ENCODE measurements at places on chromosomes 13 and 19.

DNA sequence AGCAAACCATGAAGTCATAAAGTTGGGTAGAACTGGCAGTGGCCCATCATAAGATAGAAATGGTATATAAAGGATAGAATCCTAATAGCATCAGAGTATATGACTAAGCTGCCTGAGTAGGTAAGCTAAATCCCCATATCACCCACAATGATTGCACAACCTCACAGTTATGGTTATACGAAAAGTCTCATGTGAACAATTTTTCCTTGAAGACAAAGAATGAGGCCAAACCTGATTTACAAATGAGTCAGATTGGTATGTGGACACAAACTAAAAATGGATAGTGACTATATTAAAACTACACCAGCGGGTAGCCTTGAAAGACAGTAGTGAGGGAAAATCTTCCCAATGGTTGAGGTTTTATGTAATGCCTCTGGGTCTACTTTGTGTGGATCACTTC lies 40.9 kb upstream of the UFM1 start:
- no peak for DNase-seq

- DNase-seq = no peak
Observed at GRCh38 chr19:39261704-39262103, 6.5 kb upstream of the IFNL2 start.

GRCh38 chr13:110354123-110354627 lies 47.1 kb downstream of the COL4A2 start:
- DNase-seq = no peak

DNA sequence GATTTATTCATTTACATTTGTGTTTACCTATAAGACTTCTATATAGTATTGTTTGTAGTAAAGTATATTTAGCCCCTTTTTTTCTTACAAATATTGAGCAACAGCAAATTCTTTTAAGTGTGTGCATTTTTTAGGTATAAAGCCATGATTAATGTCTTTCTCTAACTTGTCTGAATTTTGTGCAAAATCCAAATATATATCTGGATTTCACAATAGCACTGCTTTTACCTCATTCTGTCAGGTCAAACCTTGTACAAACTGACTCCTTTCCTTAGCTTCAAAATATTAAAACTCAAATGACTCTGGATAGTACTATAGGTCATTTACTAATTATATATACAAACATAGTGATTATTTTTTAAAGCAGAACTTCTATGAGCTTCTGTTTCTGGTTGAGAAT lies 563.0 kb upstream of the SPRY2 start:
- DNase-seq = no peak

- DNase-seq = no peak
Observed at GRCh38 chr13:73025217-73026012, 33.4 kb upstream of the KLF5 start.

GRCh38 chr19:41424335-41425173 lies 2.6 kb downstream of the B3GNT8 start:
- DNase-seq = no peak

DNA sequence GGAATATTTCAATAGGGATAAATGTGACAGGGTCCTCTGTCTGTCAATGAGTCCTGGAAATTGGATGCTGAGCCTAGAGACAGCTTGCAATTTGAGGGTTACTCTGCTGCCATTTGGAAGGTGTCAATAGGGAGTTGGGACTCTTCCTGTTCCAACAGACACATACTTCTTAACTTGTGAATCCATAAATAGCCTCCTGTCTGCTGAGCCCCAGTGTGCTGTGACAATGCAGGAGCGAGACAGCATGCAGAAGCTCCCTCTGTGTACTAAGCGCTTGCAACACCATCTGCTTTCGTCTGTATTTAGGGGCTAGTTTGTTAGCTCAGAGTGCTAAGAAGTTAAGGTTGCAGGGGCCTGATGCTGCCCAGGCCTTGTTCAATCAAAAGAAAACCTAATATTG lies 58.5 kb upstream of the GPR12 start:
- DNase-seq = no peak

- DNase-seq = no peak
Observed at GRCh38 chr13:58908019-58908679, 1255.6 kb downstream of the DIAPH3 start.

- DNase-seq = no peak
Observed at GRCh38 chr19:40213882-40214570, 4.2 kb downstream of the TTC9B start.

GRCh38 chr19:42143341-42144234 lies 11.3 kb upstream of the POU2F2 start:
- no peak for DNase-seq

DNA sequence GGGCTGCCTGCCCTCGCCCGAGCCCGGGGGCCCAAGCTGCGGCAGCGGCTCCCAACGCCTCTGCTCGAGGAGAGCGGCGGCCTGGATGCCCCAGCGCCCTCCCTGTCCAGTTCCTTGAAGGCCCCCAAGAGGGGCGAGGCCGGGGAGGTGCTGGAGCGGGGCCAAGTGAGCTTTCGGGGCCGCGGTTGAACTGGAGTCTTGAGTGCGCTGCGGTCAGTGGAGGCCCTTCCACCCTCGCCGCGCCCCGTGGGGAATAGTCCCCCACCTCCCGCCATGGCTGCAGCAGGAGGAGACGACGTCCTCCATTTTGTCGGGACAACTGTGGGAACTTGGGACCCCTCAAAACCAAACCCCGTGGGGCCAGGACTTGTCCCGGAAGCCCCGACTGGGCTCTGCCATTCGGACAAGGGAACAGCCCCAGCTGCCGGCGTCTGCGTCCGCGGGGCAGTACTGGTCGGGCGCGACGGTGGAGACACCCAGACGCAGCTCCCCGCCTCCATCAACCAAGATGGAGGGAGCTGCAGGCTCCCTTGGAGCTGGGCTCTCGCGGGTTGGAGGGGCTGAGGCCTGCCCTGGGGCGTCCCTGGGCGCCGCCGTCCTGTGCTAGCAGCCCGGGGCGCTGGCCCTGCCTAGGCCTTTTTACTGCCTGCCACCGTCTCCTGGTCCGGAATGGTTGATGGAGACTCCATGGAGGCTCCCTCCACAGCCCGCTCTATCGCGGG lies 736 bp upstream of the ZMYM5 start:
- no peak for DNase-seq

DNA sequence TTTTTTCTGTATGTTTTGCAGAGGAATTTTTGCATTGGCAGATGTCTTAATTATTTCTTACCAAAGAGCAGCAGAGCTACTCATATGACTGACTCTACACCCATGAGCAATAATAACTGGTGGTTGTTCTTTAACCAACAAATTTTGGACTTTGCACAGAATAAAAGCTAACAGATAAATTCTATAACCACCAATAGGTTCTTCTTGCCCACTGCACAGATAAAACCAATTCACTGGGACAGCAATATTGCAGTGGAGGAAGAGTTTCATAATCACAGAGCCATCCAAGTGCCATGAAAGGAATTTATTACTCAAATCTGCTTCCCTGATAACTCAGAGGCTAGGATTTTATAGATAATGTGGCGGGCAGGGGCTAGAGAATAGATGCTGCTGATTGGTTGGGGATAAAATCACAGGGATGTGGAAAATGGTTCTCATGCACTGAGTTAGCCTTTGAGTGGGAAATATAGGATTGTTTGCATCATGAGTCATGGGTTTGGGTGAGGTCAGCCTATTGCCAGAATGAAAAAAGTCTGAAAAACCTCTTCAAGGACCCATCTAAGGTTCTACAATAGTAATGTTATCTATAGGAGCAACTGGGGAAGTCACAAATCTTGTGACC lies 104.3 kb upstream of the PCDH17 start:
- no peak for DNase-seq

DNA sequence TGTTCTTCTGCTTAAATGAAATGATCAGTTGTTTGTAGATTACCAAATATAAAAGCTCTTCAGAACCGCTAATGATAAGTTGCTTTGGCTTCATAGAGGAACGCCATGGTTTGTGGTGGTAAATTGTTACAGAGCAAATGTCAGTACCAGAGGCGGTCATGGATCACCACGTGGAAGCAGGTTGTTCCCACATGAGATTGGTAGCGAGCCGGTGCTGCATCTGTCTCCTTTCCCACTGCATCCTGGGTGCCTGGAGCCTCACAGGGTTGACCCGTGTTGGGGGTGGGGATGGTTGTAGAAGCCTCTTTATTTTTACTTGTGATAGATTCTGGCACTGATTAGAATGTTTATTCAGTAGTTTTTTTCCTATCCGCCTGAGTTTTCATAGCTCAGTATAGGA lies 14.7 kb downstream of the GARRE1 start:
- no peak for DNase-seq

GRCh38 chr13:97135883-97136282 lies 86.2 kb upstream of the MBNL2 start:
- no peak for DNase-seq

GRCh38 chr19:800360-801029 lies 3.2 kb downstream of the PTBP1 start:
- no peak for DNase-seq

- DNase-seq = no peak
Observed at GRCh38 chr13:58087566-58087965, 456.0 kb downstream of the PCDH17 start.

DNA sequence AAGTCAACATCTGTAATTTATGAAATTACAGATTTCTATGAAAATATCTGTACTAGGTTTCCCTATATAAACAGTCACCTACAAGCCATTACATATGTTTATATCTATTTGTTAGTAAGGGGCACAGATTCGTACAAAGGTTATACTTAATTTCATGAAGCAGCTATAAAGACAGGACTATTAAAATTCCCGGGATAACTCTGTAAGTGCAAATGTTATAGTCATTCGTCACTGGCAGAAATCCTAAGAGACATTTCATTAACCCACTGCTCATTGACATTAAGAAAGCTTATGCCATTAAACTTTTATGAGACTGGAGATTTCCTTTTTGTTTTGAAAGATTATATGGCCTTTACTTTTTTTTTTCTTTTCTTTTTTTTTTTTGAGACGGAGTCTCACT lies 122.9 kb downstream of the MYO16 start:
- DNase-seq = no peak

DNA sequence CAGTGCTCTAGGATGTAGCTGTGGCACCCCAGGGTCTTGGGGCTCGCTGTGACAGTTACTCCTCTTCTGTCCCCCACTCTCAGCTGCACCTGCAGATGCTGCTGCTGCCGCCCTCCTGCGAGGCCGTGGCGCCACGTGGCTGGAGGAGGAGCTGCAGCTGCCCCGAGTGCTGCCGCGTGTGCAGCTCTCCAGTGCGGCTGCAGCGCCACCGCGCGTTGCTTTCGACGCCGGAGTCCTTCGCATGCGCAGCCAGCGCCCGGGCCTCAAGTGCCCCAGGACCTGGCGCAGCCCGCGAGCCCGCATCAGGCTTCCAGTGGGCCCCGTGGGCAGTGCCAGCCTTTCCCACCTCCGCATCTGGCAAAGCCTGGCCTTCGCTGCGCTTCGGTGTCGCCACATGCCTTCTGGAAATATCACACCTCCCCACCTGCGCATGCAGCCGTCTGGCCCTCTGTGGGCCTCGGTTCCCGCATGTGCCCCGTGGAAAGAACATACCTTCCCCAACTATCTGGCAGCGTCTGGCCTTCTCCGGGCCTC lies 692 bp upstream of the ZNF580 start:
- peak; percentile 69 for DNase-seq

All from Jurkat, Clone E6-1 (cell line).